ENCODE measurements at places on chromosomes 5 and 9. TPM values are rescaled to one million over a fixed set of nuclear protein-coding genes. Genes with fewer than 3 reads are reported as not detected.

MARCHF3 gene
- total RNA-seq = 59.3 TPM

C8G gene
- 0.19 TPM for total RNA-seq

AUH gene
- total RNA-seq = 13.3 TPM

FBP1 gene
- total RNA-seq = 0.38 TPM

MTX3 gene
- total RNA-seq = 7.5 TPM

OTULINL gene
- total RNA-seq = under 0.01 TPM

NPR3 gene
- total RNA-seq = 0.27 TPM

CCDC107 gene
- total RNA-seq = 13.7 TPM

C9orf50 gene
- 0.09 TPM for total RNA-seq

EGR1 gene
- total RNA-seq = 1.5 TPM

FAM200C gene
- total RNA-seq = 2.3 TPM

ZBTB26 gene
- total RNA-seq = 3.7 TPM

ZDHHC11B gene
- total RNA-seq = not detected

SYK gene
- not detected for total RNA-seq

ZCCHC9 gene
- total RNA-seq = 16.3 TPM

TMED9 gene
- total RNA-seq = 156 TPM

SCGB3A1 gene
- not detected for total RNA-seq

SECISBP2 gene
- 26.9 TPM for total RNA-seq

UNC5A gene
- 0.36 TPM for total RNA-seq

CATSPER3 gene
- total RNA-seq = 0.19 TPM

CEL gene
- 0.28 TPM for total RNA-seq

PCDHB16 gene
- total RNA-seq = 0.09 TPM

SPAAR gene
- 10.4 TPM for total RNA-seq

IFNE gene
- total RNA-seq = 0.99 TPM

PCDH12 gene
- 16.8 TPM for total RNA-seq

OLFML2A gene
- 0.28 TPM for total RNA-seq

ZMAT2 gene
- 63.3 TPM for total RNA-seq

C9 gene
- total RNA-seq = not detected

RBM18 gene
- total RNA-seq = 6.7 TPM

BSPRY gene
- total RNA-seq = not detected

PDE4D gene
- 23.4 TPM for total RNA-seq

ANKS6 gene
- 8.4 TPM for total RNA-seq

AIF1L gene
- total RNA-seq = 27.6 TPM
